Kidney glomerular epithelial cell (primary cell): ENCODE measurements at places on chromosomes 16 and 17.
A peak's percentile ranks its signal among the peaks of the same experiment; 100 is the strongest.

DNA sequence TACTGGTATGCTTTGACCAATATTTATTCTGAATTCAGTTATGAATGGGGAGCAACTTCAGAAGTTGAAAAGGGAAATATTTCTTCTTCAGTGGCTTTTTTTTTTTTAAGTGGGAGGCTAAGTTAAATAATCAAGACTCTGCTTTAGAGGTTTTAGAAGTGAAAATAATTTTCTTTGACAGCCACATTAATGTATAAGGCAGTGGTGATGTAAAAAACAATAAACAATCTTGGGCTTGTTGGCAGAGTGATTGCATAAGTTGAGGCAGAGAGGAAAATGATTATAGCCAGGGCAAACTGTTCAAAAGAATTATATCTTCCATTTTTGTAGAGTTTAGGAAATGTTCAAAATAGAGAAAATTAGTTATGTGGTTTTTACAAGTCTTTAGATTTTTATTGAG is 5.4 kb upstream of the KRT12 start:
- DNase-seq, result no peak

GRCh38 chr17:45428050-45428617 is 4.5 kb downstream of the ARHGAP27 start:
- peak; percentile 39 for DNase-seq

- no peak for DNase-seq
Observed at GRCh38 chr16:55018881-55019280, 88.2 kb downstream of the IRX5 start.

DNA sequence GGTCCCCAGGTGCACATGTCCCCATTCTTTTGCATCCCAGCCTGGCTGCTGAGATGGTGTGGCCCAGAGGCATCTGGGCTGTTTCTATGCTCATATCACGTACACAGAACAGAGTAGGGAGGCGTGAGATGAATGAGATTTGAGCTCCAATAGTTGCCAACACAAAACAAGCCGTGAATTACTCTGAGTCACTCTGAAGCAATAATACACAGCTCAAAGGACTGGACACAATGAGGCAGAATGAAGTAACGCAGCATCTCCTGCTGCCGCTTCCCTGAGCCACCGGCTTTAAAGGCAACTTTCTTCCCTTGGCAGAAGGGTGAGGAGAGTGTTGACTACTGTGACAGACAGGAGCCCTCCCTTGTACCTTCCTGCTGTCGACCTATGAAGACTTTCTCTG is 33.9 kb upstream of the CLEC18B start:
- no peak for DNase-seq

GRCh38 chr17:62105357-62105756 is 40.3 kb upstream of the MED13 start:
- DNase-seq, result no peak

GRCh38 chr17:31269036-31269577 is 27.9 kb downstream of the OMG start:
- DNase-seq, result peak; percentile 55

GRCh38 chr17:82031303-82031884 is at the start of gene RAC3:
RAC3 (plus strand) TSS chr17:82031678; CDS start chr17:82031762, 84 bp downstream.
- DNase-seq, result no peak

GRCh38 chr17:75625813-75626486 is 7.3 kb upstream of the SMIM5 start:
- no peak for DNase-seq

- DNase-seq, result no peak
Observed at GRCh38 chr17:3727041-3727440, 3.3 kb downstream of the HASPIN start.

GRCh38 chr17:43655693-43656255 is 5.9 kb downstream of the MEOX1 start:
- DNase-seq, result no peak

DNA sequence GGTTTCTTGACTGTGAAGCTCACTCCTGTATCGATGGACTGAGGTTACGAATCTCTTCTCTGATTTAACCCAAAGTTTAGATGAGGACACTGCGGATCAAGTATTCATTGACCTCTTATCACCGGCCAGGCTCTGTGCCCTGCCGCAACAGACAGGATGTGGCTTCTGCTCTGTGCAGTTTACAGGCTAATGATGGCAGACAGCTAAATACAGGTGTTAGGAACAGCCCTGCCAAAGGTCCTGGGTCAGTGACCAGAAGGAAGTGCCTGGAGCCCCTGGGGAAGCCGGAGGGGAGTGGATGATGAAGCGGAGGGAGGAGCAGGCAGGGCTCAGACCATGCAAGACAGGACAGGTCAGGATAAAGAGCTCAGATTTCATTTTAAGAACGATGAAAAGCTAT is 44.4 kb downstream of the HAPSTR1 start:
- DNase-seq, result no peak

DNA sequence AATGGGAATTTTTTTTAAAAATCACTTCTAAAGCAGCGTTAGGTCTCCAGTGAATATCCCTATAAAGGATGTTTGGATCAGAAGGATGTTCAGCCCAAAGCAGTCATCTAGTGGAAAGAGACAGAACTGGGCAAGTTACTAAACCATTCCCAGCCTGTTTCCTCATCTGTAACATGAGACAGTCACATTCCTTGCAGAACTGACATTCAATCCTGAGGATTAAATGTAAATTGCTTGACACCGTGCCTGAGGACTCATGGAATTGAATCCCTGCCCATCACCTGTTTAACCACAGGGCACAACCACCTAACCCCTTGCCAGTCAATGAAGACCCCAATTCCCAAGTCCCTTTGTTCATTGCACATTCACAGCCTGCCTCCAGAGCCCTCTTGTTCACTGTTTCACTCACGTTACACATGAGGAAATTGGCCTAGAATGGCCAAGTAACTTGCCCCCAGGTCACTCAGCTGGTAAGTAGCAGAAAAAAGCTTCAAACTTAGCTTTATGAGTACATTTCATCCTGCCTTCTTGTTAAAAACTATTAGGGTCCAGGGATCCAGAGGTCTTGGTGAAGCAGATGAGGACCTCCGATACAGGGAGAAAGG is 1.4 kb downstream of the CMTM2 start:
- DNase-seq, result peak; percentile 72

DNA sequence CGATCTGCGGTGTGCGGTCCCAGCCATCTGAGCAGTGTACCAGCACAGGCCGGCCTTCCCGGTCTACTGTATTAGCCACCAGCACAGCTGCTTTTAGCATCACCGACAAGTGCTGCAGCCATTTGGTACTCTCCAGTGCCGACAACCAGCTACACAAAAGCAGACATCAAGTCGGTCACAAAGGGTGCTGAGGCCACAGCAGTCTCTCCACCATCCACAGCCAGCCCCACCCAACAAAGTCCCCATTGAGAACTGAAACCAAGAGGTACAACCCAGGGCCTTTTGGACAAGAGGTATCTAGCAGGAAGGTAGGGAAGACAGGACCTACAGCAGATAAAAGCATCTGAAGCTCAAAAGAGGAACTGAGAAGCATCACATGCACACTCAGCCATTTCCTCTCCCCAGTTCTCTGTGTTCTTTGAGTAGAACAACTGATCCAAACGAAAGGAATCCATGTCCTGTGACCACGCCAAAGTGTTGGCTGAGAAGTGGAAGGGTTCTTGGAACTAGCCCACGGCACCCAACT is 9.5 kb downstream of the MTMR4 start:
- DNase-seq, result no peak

GRCh38 chr16:75401691-75402090 is 31.6 kb downstream of the CFDP1 start:
- no peak for DNase-seq

DNA sequence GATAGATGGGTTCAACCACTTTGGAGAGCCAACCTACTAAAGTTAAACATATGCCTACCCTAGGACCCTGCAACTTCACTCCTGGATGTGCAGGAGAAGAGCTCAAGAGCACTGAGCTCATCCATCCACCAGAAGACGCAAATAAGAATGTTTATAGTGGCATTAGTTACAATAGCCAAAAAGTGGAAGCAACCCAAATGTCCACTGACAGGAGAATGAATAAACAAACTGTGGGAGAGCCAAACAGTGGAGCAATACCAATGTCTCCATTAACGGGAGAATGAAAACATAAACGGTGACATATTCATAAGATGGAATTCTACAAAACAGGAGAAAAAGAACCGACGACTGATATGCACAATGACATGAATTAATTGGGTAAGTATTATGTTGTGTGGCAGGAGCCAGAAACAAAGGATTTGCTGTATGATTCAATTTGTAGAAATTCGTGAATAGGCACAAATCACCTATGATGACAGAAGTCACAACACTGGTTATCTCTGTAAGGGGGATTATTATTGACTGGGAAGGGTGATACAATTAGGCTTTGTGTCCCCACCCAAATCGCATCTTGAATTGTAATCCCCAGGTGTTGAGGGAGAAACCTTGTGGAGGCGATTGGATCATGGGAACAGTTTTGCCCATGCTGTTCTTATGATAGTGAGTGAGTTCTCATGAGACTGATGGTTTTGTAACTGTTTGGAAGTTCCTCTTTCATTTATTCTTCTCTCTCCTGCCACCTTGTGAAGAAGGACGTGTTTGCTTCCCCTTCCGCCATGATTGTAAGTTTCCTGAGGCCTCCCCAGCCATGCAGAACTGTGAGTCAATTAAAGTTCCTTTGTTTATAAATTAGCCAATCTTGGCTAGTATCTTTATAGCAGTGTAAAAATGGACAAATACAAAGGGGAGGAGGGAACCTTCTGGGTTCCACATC is 57.9 kb upstream of the PLCG2 start:
- DNase-seq, result no peak
